ENCODE measurements at places on chromosomes 2 and 18.

- no peak for DNase-seq
Observed at GRCh38 chr2:174777347-174778084, 13.2 kb upstream of the CHRNA1 start.

GRCh38 chr2:5740817-5741216 lies 48.6 kb downstream of the SOX11 start:
- DNase-seq = no peak

GRCh38 chr2:172736424-172737174 lies 954 bp downstream of the RAPGEF4 start:
- no peak for DNase-seq

DNA sequence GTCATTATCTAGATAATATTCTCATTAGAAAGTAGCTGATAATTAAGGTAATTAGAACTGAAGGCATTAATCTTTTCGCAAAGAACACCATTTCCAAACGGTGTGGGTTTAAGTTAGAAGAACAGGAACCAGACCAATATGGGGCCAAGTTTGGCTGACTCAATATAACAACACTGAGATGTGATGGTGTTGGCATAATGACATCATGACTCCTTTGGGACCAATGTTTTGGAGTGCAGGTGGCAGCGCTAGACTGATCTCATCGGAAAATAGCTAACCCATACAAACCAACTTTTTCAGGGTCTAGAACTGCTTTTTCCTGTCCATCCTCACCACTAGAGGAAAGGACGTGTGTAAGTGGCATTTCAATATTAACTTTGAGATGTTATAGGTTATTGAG lies 1171.7 kb upstream of the ZEB2 start:
- DNase-seq = no peak

DNA sequence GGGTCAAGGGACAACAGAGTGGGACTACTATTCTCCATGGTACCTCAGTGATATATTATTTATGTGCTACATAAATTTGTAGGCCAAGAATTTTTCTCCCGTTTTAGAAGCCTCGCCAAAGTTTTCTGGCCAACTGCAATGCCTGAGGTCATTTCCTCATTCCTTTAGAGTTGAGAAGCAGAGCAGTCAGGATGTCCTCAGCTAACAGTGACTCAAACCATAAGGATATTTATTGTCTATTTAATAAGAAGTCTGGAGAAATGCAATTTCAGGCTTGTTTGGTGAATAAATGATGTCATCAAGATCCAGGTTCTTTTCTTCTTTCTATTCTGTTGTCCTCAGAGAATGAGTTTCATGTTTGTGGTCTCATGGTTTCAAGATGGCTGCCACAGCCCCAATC lies 91.0 kb downstream of the ADCYAP1 start:
- DNase-seq = no peak

- DNase-seq = peak; percentile 85
Observed at GRCh38 chr2:226791487-226792081, 8.0 kb downstream of the IRS1 start.
